GM10248 (cell line): ENCODE measurements at places on chromosomes 3 and 15.

- no peak for DNase-seq
Measured at GRCh38 chr3:100708644-100708988, 678 bp upstream of the TFG start.

- no peak for DNase-seq
Measured at GRCh38 chr3:46365737-46366524, 4.8 kb upstream of the CCR5 start.

DNA sequence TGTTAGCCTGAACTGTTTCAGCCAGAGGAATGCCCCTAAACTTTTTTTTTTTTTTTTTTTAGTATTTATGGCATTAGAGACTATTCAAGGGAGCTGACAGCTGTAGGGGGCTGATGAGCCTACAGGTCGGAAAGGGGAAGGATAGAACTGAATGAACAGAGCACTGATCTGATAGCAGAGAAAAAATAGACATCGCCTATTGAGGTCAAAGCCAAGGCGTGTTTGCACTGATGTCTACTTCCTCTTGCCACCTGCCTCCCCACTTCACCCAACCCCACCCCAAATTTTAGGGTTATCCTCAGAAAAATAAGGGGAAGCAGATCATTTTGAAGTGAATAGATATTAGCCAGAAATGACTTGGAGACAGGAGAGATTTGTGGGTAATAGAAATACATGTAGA lies 3.0 kb upstream of the ZMAT3 start:
- DNase-seq: no peak

GRCh38 chr15:95857124-95857757 lies 473.3 kb upstream of the NR2F2 start:
- no peak for DNase-seq

GRCh38 chr15:65954289-65954741 lies 85.0 kb downstream of the RAB11A start:
- DNase-seq: no peak

GRCh38 chr3:16768014-16768413 lies 116.7 kb upstream of the PLCL2 start:
- DNase-seq: no peak

GRCh38 chr15:101008158-101009139 lies 89.3 kb downstream of the LRRK1 start:
- peak; percentile 90 for DNase-seq

DNA sequence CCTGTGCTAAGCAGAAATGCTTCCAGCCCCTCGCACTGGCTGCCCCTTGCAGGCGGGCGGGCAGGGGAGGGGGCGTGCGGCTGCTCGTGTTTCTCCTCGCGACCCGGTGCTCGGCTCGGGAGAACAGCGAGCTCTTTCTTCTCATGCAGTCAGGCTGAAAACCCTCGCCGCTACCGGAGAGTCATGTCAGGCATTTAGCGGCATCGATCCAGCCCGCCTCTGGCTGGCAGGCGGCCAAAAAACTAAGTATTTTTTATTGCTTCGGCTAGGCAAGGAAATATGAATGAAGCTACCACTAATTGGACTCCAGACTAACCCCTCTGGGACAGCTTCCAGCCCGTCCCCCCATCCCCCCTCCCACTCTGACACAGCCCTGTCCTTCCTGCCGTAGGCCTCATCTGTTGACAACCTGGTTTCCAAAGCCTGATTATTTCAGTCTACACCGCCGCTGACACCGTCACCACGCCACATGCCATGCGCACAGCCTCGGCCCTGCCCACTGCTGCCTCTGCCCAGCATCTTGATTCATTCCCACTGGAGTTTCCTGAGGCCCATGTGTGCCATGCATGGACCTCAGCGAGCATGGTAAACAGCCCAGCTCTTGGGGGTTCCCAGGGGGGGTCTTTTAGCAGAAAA lies 35.3 kb downstream of the TLE3 start:
- DNase-seq: no peak

GRCh38 chr3:111915905-111916304 lies 56.8 kb downstream of the PHLDB2 start:
- no peak for DNase-seq
